ENCODE measurements at places on chromosomes 1 and 21.

DNA sequence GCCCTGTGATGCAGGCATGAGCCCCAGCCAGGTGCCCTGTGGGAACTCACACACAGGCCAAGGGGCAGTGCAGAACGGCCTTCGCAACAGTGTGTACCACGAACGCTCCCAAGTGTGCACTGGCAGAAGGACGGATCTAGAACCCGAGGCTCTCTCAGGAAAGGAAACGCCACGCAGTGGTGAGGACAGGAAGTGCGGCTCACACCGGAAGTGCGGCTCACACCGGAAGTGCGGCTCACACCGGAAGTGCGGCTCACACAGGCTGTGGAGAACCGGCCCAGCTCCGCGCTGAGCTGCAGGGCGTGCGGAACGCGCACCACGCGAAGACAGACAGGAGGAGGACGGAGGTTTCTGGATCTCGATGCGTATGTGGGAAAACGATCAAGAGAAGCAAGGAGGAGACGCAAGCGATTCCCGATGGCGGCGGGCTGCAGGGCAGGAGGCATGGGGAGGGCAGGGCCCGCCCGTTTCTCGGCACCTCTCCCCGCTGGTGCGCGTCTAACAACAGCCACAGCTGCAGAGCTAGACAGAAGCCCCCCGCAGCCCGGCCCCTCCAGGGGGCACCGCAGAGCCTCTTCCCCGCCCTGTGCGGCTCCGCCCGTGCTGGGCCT lies 35.9 kb upstream of the TMEM52 start:
- no peak for DNase-seq

GRCh38 chr1:10648689-10649516 lies 147.5 kb downstream of the CASZ1 start:
- no peak for DNase-seq

DNA sequence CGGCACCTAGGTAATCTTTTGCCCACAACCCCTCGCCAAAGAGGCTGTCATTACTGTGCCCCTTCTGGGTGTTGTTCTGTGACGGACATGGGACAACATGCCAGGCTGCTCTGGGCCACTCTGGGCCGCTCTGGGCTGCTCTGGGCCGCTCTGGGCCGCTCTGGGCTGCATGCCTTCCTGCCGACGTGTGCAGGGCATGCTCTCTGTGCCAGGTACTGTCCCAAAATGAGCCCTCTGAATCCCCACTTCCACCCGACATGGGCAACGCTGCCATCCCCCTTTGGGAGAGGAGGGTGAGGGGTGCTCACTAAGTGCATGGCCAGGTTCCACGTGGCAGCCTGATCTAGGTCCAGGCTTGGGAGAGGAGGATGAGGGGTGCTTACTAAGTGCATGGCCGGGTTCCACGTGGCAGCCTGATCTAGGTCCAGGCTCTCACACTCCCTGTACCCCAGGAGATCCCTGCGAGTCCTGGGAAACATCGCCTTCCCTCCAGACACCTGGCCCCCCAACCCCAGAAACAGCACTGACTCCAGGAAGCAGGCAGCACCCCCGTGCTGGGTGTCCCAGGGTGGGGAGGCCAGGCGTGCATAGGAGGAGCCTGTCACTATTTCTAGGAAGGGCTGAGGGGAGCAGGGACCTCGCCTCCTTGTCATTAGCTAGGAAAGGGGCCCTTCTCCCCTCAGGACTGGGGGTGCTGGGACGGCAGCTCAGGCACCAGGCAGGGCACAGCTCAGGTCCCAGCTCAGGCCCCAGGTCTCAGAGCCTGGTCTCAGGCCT lies 16.5 kb downstream of the TTC34 start:
- no peak for DNase-seq

DNA sequence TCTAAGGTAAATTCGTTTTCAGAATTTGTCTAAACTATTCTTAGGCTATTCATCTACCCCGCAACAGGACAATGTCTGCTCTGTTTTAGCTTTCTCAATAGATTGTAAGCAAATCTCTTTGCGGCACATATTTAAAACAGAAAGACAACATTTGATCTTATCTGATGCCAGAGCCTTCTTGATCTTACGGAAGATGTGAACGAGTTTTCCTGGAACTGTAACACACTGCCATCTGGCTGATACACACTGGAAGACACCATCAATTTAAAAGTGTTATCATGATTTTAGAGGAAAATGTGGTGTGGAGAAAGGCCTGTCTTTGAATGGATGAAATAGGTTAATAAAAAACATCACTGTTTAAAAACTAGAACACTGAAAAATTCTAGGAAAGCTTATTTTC lies 36.1 kb downstream of the COA6 start:
- DNase-seq: no peak

GRCh38 chr1:187624812-187625545 lies 796.2 kb downstream of the PLA2G4A start:
- DNase-seq: no peak

DNA sequence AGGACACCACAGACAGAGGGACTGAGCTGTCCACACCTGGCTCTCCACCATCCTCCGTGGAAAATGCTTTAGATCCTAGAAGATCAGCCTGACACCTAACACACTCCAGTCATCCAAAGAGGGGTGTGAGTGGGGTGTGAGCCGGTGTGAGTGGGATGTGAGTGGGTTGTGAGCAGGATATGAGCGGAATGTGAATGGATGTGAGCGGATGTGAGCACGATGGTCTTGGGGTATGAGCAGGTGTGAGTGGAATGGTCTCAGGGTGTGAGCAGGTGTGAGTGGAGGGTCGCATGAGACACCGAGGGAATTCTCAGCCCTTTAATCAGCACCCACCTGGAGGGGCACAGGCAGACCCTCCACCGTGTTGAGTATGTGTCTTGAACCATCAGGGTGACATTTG lies 851 bp downstream of the TCP10L start:
- DNase-seq: no peak

DNA sequence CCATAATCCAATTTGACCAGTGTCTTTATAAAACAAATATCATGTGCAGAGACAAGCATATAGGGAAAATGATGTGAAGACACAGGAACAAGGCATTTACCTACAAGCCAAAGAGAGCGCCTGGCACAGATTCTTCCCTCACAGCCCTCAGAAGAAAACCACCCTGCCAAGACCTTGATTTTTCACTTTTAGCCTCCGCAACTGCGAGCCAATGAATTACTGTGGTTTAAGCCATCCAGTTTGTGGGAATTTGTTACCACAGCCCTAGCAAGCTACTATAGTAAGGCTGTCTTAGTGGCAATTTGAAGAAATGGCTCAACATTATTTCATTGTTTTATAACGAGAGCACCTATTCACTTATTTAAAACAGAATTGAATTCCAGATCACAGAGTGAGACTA lies 85.7 kb upstream of the CCDC190 start:
- no peak for DNase-seq

DNA sequence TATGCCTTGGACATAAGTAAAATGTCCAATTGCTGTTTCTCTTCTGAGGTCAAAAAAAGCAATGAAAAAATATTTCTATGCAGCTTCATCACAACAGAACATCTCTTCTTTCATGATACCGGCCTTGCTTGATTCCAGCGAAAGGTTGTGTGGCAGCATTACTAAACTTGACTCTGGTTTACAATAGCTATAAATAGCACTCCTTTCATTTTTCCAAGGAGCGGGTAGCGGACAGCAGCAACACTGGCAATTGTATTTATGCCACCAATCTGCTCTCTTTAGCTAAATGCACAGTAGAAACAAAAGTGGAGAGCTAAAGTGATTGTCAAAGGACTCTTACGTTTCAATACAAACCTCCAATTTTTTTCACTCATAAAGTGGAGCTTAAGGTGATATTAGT lies 7.5 kb upstream of the DAB1 start:
- DNase-seq: no peak

DNA sequence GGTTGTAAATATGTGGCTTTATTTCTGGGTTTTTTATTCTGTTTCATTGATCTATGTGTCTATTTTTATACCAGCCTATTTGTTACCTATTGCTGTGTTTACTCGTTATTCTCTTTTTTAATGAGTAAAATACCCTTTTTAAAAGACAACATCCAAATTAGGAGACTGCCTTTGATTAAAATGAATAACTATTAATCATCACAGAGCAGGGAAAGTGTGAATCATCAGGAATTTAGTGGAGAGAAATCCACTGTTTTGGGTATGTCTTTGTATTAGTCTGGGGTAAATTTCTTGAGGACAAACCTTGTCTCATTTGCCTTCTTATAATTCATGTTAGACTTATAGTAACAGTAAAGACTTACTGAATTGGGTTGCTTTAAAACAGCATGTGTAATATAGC lies 12.1 kb downstream of the DISC1 start:
- no peak for DNase-seq

- DNase-seq: no peak
Measured at GRCh38 chr1:169041366-169041765, 65.1 kb upstream of the ATP1B1 start.

DNA sequence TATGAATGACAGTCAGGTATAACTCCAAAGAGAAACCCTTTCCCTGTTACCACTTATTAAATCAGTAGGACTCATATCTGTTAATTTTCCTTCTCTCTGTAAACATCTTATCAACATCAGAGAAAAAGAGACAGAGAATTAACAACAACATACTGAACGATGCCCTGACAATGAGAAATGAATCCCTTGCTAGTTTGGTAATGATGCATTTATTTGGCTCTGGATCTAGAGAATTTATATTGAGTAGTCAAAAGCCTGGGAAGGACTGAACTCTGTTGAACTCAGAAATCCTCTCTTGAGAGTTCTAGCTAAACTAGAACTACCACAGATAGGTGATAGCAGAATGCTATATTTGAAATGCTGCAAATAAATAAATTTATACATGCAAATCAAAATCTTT lies 325.6 kb downstream of the DISC1 start:
- DNase-seq: no peak

DNA sequence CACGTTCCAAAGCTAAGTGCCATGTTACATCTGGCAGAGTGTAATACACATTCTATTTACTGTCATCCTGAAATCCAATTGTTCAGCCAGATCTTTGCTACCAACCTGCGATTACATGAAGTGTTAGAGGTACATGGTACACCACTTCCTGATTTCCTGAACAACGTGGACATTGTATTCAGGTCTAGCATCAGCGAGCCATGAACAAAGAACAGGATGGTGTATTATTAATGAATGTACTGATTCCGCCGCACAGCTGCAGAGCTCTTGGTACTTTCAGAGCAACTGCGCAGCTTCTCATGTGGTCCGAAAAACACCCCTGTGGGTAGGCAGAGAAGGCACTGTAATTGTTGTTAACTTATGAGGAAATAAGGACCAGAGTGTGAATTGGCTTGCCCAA lies 511.4 kb downstream of the AJAP1 start:
- DNase-seq: no peak

DNA sequence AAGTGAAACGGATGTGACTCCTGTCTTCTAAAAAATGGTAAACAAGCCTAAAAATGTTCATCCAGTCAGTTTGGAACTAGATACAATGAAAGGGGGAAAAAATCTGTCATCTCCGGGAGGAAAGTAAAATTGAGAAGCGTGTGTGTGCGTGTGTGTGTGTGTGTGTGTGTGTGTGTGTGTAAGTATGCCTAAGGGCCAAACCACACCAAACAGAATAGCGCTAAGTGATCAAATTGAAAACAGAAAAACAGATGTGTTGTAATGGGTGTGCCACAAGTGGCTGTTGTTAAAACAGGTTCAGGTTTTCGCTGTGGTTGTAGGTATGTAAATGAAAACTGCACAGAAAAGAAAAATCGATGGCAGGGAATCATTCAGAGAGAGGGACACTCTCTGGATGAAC lies 106.7 kb downstream of the RNF220 start:
- DNase-seq: no peak

- no peak for DNase-seq
Measured at GRCh38 chr21:33293136-33293535, 27.0 kb downstream of the IL10RB start.

Data from activated T-helper 9 cell treated with anti-CD3 and anti-CD28 coated beads, Interleukin-2, amount 50 U/mL, for 16 hours (primary cell).